ENCODE measurements at places on chromosomes 7 and 10. TPM values are rescaled to one million over a fixed set of nuclear protein-coding genes. Genes with fewer than 3 reads are reported as not detected.

Gene CACNB2
- polyA plus RNA-seq: 1.9 TPM

DNA sequence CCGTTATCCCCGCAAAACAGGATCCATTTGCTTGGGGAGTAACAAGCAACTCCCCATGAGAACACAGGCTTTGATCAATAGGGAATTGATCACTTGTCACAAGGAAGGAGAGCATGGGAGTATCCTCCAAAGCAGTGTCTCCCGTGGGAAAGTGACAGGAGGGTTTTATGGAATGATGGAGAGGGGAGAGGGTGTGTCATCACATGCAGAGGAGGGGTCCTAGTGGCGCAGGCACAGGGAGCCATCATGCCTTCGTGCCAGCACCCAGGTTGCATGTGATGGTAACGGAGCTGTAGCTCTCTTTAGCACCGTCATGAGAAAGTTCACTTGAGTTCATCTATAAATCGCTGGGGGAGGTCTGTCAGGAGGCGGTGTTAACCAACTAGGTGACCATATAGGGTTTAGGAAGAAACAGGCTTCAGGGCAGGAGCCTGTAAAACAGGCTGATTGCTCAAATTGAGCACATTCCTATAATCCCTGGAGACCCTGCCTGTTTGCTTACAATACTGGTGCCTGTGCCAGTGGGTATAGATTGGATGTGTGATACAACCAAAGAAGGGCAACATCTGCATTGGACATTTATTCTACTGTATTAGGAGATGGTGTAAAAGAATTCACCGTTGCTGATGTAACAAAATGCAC lies 428.5 kb downstream of the GALNT17 start:
- H3K27ac ChIP-seq: no peak overlapping the region
- H3K36me3 ChIP-seq: no peaks in the 10 kb centered on the region
- peaks cover 8% of the 10 kb centered on the region for H3K4me1 ChIP-seq
- H3K27me3 ChIP-seq: no peaks in the 10 kb centered on the region
- no peak for DNase-seq

- DNase-seq: no peak
- H3K36me3 ChIP-seq: peaks cover 24% of the 10 kb centered on the region
- H3K4me3 ChIP-seq: no peak overlapping the region
- no peaks in the 10 kb centered on the region for H3K27me3 ChIP-seq
- no peaks in the 10 kb centered on the region for H3K4me1 ChIP-seq
Measured at GRCh38 chr7:152136686-152137085, 111.2 kb downstream of the GALNT11 start.

GRCh38 chr7:28349637-28350036 lies 62.7 kb upstream of the CREB5 start:
- no peak overlapping the region for H3K4me3 ChIP-seq
- H3K27ac ChIP-seq: no peak overlapping the region
- H3K4me1 ChIP-seq: no peaks in the 10 kb centered on the region
- no peaks in the 10 kb centered on the region for H3K27me3 ChIP-seq
- DNase-seq: no peak

Gene MMP21
- 0.05 TPM for polyA plus RNA-seq

GRCh38 chr10:63603709-63604445 lies 82.7 kb downstream of the REEP3 start:
- H3K4me3 ChIP-seq: no peak overlapping the region
- DNase-seq: no peak
- H3K4me1 ChIP-seq: no peaks in the 10 kb centered on the region
- peaks cover 6% of the 10 kb centered on the region for H3K36me3 ChIP-seq
- H3K27ac ChIP-seq: no peak overlapping the region
- no peaks in the 10 kb centered on the region for H3K27me3 ChIP-seq

DNA sequence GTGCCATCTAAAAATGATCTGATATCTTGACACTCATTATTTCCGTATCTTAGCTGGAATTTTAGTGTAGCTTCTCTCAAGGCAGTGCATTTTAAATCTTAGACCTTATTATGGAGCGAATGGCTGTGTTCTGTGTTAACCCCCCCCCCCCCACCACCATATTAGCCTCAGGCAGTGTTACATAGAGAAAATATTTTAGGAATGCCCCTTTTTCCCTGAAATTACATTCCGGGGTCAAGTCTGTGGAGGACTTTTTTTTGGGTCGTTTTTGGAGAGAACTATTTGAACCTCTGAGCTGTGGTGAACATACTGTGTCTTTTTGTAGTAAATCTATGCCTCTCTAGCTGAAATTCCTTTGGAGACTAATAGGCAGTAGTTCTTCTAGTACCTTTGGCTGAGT lies 3.1 kb downstream of the CCDC126 start:
- H3K36me3 ChIP-seq: no peaks in the 10 kb centered on the region
- peaks cover 2% of the 10 kb centered on the region for H3K4me1 ChIP-seq
- H3K27me3 ChIP-seq: peaks cover 10% of the 10 kb centered on the region
- H3K4me3 ChIP-seq: no peak overlapping the region
- H3K27ac ChIP-seq: no peak overlapping the region

Gene TMEM184A
- polyA plus RNA-seq: 2.1 TPM

- no peaks in the 10 kb centered on the region for H3K36me3 ChIP-seq
- H3K4me1 ChIP-seq: no peaks in the 10 kb centered on the region
- no peak overlapping the region for H3K4me3 ChIP-seq
- no peak for DNase-seq
- no peak overlapping the region for H3K27ac ChIP-seq
- no peaks in the 10 kb centered on the region for H3K27me3 ChIP-seq
Measured at GRCh38 chr10:129796710-129797420, 167.2 kb downstream of the EBF3 start.

Gene KAZALD1
- 1.1 TPM for polyA plus RNA-seq

Gene TRIL
- 4.9 TPM for polyA plus RNA-seq

- no peak overlapping the region for H3K4me3 ChIP-seq
- DNase-seq: no peak
- no peaks in the 10 kb centered on the region for H3K36me3 ChIP-seq
- H3K4me1 ChIP-seq: no peaks in the 10 kb centered on the region
- no peak overlapping the region for H3K27ac ChIP-seq
Measured at GRCh38 chr10:132847416-132847777, 61.5 kb upstream of the NKX6-2 start.

GRCh38 chr7:40623863-40624262 lies 489.1 kb downstream of the SUGCT start:
- no peaks in the 10 kb centered on the region for H3K27me3 ChIP-seq
- no peak overlapping the region for H3K27ac ChIP-seq
- no peaks in the 10 kb centered on the region for H3K36me3 ChIP-seq
- H3K4me1 ChIP-seq: no peaks in the 10 kb centered on the region
- DNase-seq: no peak
- no peak overlapping the region for H3K4me3 ChIP-seq

GRCh38 chr7:158353606-158354570 lies 233.7 kb downstream of the PTPRN2 start:
- H3K27ac ChIP-seq: no peak overlapping the region
- H3K36me3 ChIP-seq: no peaks in the 10 kb centered on the region
- H3K4me3 ChIP-seq: no peak overlapping the region
- no peak for DNase-seq

GRCh38 chr7:15556339-15557105 lies 5.3 kb downstream of the AGMO start:
- no peak overlapping the region for H3K4me3 ChIP-seq
- H3K36me3 ChIP-seq: no peaks in the 10 kb centered on the region
- no peak overlapping the region for H3K27ac ChIP-seq
- H3K27me3 ChIP-seq: no peaks in the 10 kb centered on the region

Gene SPDYE11
- not detected for polyA plus RNA-seq

Gene AKR1B15
- polyA plus RNA-seq: not detected

- no peaks in the 10 kb centered on the region for H3K36me3 ChIP-seq
- H3K27me3 ChIP-seq: no peaks in the 10 kb centered on the region
- H3K4me1 ChIP-seq: no peaks in the 10 kb centered on the region
- no peak for DNase-seq
Measured at GRCh38 chr10:35545878-35546590, 59.1 kb upstream of the GJD4 start.

DNA sequence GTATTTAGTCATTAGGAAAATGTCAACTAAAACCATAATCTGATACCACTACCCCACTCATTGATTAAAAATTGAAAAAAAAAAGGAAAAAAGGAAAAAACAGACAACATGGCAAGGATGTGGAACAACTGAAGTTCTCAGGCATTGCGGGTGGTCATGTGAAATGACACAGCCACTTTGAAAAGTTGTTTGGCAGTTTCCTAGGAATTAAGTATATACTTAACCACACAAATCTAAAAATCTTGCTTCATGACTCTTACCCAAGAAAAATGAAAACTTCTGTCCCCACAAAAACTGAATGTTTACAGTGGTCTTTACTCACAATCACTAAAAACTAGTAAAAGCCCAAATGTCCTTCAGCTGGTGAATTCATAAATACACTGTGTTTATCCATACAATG lies 254.5 kb downstream of the AHR start:
- H3K4me3 ChIP-seq: no peak overlapping the region
- no peaks in the 10 kb centered on the region for H3K4me1 ChIP-seq
- H3K36me3 ChIP-seq: no peaks in the 10 kb centered on the region
- DNase-seq: no peak
- H3K27me3 ChIP-seq: no peaks in the 10 kb centered on the region

- H3K36me3 ChIP-seq: no peaks in the 10 kb centered on the region
- no peak overlapping the region for H3K27ac ChIP-seq
- peaks cover 12% of the 10 kb centered on the region for H3K4me1 ChIP-seq
- no peaks in the 10 kb centered on the region for H3K27me3 ChIP-seq
Measured at GRCh38 chr10:13268841-13269240, 31.0 kb downstream of the PHYH start.

Gene FXYD4
- polyA plus RNA-seq: not detected

GRCh38 chr10:71632896-71633600 lies 86.5 kb downstream of the C10orf105 start:
- no peak for DNase-seq
- H3K27me3 ChIP-seq: peaks cover 4% of the 10 kb centered on the region
- H3K4me1 ChIP-seq: peaks cover 23% of the 10 kb centered on the region
- no peaks in the 10 kb centered on the region for H3K36me3 ChIP-seq

- no peak overlapping the region for H3K4me3 ChIP-seq
- H3K27me3 ChIP-seq: no peaks in the 10 kb centered on the region
- no peak for DNase-seq
- H3K36me3 ChIP-seq: no peaks in the 10 kb centered on the region
Measured at GRCh38 chr7:47100148-47100816, 481.6 kb downstream of the TNS3 start.

- no peaks in the 10 kb centered on the region for H3K4me1 ChIP-seq
- H3K36me3 ChIP-seq: peaks cover 11% of the 10 kb centered on the region
- no peak for DNase-seq
- no peaks in the 10 kb centered on the region for H3K27me3 ChIP-seq
- H3K27ac ChIP-seq: no peak overlapping the region
Measured at GRCh38 chr7:131385039-131385605, 57.4 kb downstream of the MKLN1 start.

GRCh38 chr10:7151538-7151937 lies 259.3 kb downstream of the SFMBT2 start:
- no peak for DNase-seq
- no peak overlapping the region for H3K27ac ChIP-seq
- H3K36me3 ChIP-seq: no peaks in the 10 kb centered on the region
- H3K4me3 ChIP-seq: no peak overlapping the region
- no peaks in the 10 kb centered on the region for H3K4me1 ChIP-seq

DNA sequence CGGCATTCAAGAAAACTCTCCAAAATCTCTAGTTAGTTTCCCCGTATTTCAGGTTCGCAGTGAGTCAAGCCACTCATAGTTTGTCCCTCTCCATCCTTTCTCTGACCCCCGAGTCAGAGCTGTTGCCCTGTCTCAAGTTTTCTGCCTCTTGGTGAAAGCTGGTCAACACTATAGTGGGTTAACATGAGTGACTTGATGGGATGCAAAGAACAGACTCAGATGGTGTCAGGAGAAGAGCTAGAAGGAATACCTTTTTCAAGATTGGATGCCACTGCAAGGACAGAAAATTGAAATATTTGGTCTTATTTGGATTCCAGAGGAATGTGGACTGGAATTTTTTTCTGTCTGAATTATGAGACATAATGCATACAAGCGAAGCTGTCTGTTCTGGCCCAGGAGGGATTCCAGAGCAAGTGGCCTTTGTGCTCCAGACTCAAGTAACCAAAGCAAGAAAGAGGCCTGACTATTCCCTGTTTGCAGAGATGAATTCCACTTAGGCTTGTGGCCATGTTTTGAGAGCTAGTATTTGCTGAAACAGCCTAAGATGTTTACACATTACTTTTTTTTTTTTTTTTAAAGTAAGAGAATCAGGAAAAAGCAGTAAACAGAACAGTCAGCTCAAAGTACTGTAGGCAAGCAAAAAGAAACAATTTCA lies 67.4 kb downstream of the VWC2 start:
- H3K36me3 ChIP-seq: no peaks in the 10 kb centered on the region
- DNase-seq: no peak
- H3K4me1 ChIP-seq: no peaks in the 10 kb centered on the region

Gene RBM20
- 0.22 TPM for polyA plus RNA-seq

DNA sequence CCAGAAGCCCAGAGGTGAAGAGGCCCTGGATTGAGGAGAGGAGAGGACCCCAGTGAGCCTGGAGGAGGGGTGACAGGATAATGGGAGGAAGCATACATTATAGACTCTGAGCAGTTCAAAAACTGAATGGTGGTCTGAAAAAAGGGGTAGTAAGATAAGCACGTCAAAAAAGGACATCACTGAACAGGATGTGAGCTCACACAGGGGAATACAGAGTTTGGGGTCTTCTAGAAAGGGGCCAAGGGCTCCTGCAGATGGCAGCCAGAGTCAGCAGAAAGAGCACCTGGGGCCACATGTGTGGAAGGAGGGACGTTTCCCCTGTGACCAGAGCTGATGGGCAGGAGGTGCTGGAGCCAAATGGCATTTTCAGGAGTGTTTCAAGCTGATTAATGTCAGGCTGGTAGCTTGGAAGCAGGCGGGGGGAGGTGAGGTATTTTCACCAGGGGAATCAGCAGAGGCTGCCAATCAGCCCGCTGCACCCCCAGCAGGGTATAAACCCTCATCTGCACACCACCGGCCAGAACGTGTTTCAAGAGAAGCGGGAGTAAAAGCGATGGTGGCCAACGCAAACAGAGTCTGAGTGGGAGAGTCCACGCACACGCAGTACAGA lies 85.8 kb downstream of the TNS3 start:
- no peak overlapping the region for H3K4me3 ChIP-seq
- H3K36me3 ChIP-seq: no peaks in the 10 kb centered on the region
- peaks cover 4% of the 10 kb centered on the region for H3K4me1 ChIP-seq
- no peak overlapping the region for H3K27ac ChIP-seq

Gene COL17A1
- polyA plus RNA-seq: 0.35 TPM

Gene CAV2
- 1.8 TPM for polyA plus RNA-seq

GRCh38 chr7:56078196-56078595 lies 14.1 kb downstream of the SUMF2 start:
- no peaks in the 10 kb centered on the region for H3K4me1 ChIP-seq
- H3K4me3 ChIP-seq: no peak overlapping the region
- no peak overlapping the region for H3K27ac ChIP-seq
- DNase-seq: no peak

GRCh38 chr10:121167534-121168243 lies 316.5 kb downstream of the WDR11 start:
- no peaks in the 10 kb centered on the region for H3K4me1 ChIP-seq
- no peak for DNase-seq
- no peaks in the 10 kb centered on the region for H3K36me3 ChIP-seq
- H3K27ac ChIP-seq: no peak overlapping the region
- no peaks in the 10 kb centered on the region for H3K27me3 ChIP-seq
- no peak overlapping the region for H3K4me3 ChIP-seq

GRCh38 chr7:150955519-150956394 lies 22.4 kb downstream of the KCNH2 start:
- H3K4me3 ChIP-seq: no peak overlapping the region
- H3K27ac ChIP-seq: no peak overlapping the region
- H3K4me1 ChIP-seq: peaks cover 8% of the 10 kb centered on the region
- no peak for DNase-seq
- H3K27me3 ChIP-seq: peaks cover 23% of the 10 kb centered on the region
- no peaks in the 10 kb centered on the region for H3K36me3 ChIP-seq

GRCh38 chr10:16713290-16713689 lies 103.9 kb downstream of the RSU1 start:
- no peak overlapping the region for H3K27ac ChIP-seq
- H3K4me3 ChIP-seq: no peak overlapping the region
- DNase-seq: no peak
- H3K4me1 ChIP-seq: no peaks in the 10 kb centered on the region

All from H1 (cell line).